Kidney epithelial cell (primary cell): ENCODE measurements at places on chromosomes 4 and X.

DNA sequence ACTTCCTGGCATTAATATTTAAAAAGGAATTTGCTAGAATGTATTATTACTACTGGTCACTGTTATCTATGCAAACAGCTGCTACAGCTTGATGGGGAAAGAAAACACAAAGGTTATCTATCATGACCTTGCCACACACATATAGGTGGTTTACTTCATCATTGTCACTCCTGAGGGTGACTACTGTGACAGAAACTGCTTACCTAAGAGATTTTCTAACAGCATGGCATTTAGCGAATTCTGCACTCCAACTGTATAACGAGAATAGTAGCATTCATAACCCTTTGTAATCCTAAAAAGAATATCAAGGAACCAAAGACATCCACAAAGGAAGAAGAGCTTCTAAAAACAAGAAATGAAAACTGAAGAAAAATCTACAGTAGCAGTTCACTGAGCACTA, 74.6 kb upstream of the SPOCK3 start:
- DNase-seq = no peak

GRCh38 chr4:139685180-139685579, 19.6 kb downstream of the MGST2 start:
- DNase-seq = no peak

GRCh38 chr4:37908488-37909331, 17.8 kb downstream of the TBC1D1 start:
- no peak for DNase-seq

DNA sequence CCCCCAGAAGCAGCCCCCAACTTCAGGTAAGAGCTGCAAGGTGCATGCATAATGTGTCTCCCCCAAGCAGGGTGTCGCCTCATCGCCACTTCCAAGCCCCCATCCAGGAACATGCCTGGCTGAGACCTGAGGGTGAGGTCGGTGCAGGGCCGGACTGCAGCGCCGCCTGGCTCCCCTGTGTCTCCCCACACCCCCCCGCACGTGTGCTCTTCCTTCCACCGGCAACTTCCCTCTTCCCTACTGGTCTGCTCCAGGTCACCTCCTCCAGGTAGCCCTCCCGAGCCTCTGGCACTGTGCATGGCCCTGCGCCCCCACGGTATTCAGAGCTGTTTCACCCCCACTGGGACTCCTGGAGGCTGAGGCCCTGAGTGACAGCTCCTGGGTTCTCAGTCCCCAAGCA, 2.2 kb upstream of the BGN start:
- no peak for DNase-seq

GRCh38 chrX:16589826-16590225, 60.1 kb upstream of the S100G start:
- DNase-seq = no peak

DNA sequence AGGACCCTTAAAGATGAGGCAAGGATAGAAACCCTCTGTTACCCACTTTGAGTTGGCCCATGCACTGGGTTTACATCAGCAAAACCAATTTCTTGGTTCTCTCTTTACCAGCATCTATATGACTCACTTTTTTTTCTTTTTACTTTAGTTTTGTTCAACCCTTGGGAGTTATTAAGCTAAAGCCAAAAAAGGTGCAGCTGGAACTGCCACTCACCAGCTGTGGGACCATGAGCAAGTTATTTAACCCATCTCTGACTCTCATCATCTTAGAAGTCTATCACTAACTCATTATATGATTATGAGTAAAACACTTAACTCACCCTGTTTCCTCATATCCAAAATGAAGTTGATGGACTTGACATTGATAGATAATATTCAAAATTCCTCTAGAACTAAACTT, 53.4 kb downstream of the GABRB1 start:
- no peak for DNase-seq
